ENCODE measurements at places on chromosomes 6 and 20. TPM values are rescaled to one million over a fixed set of nuclear protein-coding genes. Genes with fewer than 3 reads are reported as not detected.

TMEM151B gene
- total RNA-seq, result under 0.01 TPM

SPATS1 gene
- total RNA-seq, result not detected

BMP2 gene
- total RNA-seq, result 16.3 TPM

HCK gene
- total RNA-seq, result 0.11 TPM

PRL gene
- total RNA-seq, result 0.11 TPM

RCAN2 gene
- total RNA-seq, result 2.1 TPM

ASCC3 gene
- 90.3 TPM for total RNA-seq

PXMP4 gene
- total RNA-seq, result 8.9 TPM

OR2H2 gene
- total RNA-seq, result not detected

SEMG1 gene
- not detected for total RNA-seq

SNAP25 gene
- total RNA-seq, result not detected

GPX5 gene
- total RNA-seq, result not detected

ABHD16B gene
- total RNA-seq, result not detected

LCA5 gene
- 11.5 TPM for total RNA-seq

BTN1A1 gene
- not detected for total RNA-seq

Measured in articular chondrocyte of knee joint (primary cell).